ENCODE measurements at places on chromosomes 11 and 22. TPM values are rescaled to one million over a fixed set of nuclear protein-coding genes. Genes with fewer than 3 reads are reported as not detected.

Gene RAB1B
- 306 TPM for polyA plus RNA-seq

Gene ETS1
- 10.0 TPM for polyA plus RNA-seq

Gene CCDC188
- polyA plus RNA-seq: not detected

Gene SLC22A9
- not detected for polyA plus RNA-seq

Gene RAPSN
- polyA plus RNA-seq: 0.05 TPM

Gene MMP1
- polyA plus RNA-seq: not detected

Gene OR52A1
- polyA plus RNA-seq: 5.9 TPM

Gene AGBL2
- polyA plus RNA-seq: 6.5 TPM

Gene SMC1B
- 0.02 TPM for polyA plus RNA-seq

Gene UBXN1
- 78.6 TPM for polyA plus RNA-seq

Gene GPHA2
- polyA plus RNA-seq: 4.4 TPM

Gene HTATIP2
- polyA plus RNA-seq: 22.6 TPM

Gene MYBPC3
- 0.02 TPM for polyA plus RNA-seq

Gene KRTAP5-7
- polyA plus RNA-seq: not detected

Gene SNU13
- 281 TPM for polyA plus RNA-seq

Gene SPON1
- 1.5 TPM for polyA plus RNA-seq

Gene OMP
- not detected for polyA plus RNA-seq

Gene POU2F3
- polyA plus RNA-seq: 0.78 TPM

Gene TESMIN
- 34.2 TPM for polyA plus RNA-seq

Gene DAGLA
- 3.6 TPM for polyA plus RNA-seq

Gene FREY1
- polyA plus RNA-seq: 0.32 TPM

Gene PHLDB1
- polyA plus RNA-seq: 53.9 TPM

Gene MS4A6E
- not detected for polyA plus RNA-seq
